ENCODE measurements at places on chromosomes 6 and 20.

- peak; percentile 40 for DNase-seq
Measured at GRCh38 chr20:24134284-24134683, 145.7 kb upstream of the GGTLC1 start.

- DNase-seq = no peak
Measured at GRCh38 chr6:110609101-110609500, 132.7 kb upstream of the SLC22A16 start.

DNA sequence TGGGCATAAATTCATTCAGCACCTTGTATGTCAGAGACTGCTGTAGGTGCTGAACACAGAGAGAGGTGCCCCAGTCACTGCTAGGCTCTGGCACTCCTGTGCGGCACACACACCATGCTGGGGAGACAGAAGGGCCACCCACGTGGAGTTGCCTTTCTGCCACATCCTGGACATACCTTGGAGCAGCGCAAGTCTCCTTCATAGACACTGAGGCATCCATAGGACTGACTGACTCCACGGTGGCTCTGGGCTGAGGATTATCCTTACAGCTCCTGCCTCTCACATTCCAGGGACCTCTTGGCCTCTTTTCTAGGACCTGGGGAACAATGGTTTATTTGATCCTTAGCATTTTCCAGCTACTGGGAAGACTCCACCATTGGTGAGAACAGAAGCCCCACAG, 26.0 kb upstream of the SLC22A23 start:
- no peak for DNase-seq

DNA sequence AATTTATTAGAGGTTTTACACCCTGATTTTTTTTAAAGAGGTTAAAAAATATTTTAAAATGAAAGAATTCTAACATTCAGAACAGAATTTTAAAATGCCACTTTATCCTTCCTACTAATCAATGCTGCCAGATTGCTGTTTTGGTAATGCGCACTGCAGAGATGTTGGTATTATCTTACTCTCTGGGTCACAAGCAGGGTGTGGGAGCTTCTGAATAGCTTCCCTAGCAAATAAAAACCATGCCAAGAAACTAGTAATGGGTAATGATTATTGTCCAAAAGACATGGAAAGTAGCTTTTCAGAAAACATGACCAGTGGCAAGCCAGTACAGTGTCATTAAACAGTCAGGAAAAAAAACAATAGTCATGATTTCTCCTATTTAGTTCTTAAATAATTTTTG, 205.4 kb downstream of the TPBG start:
- peak; percentile 79 for DNase-seq

- DNase-seq = no peak
Measured at GRCh38 chr6:150209415-150209814, 66.6 kb downstream of the PPP1R14C start.

- no peak for DNase-seq
Measured at GRCh38 chr20:1232286-1233111, 6.7 kb downstream of the RAD21L1 start.

GRCh38 chr6:129455126-129455769, 254.7 kb downstream of the ARHGAP18 start:
- DNase-seq = no peak

GRCh38 chr6:40738551-40739193, 151.5 kb upstream of the LRFN2 start:
- DNase-seq = no peak

DNA sequence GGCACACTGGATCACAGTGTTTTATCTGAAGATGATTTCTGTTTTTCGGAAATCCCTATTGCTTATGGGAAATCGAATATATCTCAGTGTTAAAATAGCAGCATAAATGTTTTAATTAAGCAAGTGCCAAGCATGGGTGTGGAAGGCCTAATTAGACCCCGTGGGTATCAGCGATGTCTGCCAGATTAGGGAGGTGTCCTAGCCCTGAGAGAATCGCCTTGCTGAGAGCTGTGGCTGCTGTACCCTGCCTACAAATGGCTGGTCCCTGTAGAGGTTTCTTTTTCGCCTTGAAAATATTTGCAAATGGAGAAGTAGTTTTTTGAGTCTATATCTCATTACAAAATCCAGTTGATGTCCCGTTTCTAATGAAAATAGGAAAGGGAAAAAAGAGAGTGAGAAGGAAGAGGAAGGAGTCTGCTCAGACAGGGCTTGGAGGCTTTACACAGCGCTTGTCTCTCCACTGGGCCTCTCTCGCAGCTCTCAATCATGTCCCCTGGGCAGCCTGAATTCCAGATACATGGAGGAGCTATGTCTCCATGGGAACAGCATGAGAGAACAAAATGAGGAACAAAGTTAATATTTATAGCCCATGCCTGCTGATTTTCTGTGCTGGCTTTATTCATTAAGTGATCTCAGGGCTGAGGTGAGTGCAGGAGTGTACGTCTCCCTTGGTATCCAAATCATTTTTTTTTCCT, 35.2 kb upstream of the BCLAF1 start:
- no peak for DNase-seq

DNA sequence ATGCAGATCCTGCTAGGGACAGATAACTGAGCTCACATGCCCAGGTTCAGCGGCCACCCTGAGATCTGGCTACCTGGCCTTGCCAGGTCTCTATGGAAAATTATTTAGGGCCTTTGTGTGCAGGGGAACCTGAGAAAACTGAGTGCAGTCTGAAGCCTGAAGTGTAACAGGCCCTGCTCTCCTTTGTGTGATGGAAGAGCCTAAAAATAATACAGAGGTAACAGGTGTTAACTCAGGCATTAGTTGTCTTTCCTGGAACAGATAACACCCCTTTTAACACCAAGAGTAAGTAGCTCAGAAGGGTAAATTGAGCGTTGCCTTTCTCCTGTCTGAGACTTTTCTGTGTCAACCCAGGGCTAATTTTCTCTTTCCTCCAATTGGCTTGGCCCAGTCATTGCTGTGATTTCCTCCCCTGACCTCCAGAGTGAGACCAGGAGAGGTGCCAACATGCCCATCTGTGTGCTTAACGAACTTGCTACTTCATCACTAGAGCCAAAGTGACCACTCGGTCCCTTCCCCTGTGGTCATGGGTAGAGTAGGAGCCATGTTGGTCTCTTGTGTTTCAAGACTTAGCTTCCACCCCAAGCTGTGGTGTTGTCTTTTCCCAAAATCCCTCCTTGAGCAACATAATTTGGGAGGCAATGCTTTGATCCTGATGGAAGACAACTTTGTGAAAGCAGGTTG, 304.4 kb upstream of the JAG1 start:
- no peak for DNase-seq

DNA sequence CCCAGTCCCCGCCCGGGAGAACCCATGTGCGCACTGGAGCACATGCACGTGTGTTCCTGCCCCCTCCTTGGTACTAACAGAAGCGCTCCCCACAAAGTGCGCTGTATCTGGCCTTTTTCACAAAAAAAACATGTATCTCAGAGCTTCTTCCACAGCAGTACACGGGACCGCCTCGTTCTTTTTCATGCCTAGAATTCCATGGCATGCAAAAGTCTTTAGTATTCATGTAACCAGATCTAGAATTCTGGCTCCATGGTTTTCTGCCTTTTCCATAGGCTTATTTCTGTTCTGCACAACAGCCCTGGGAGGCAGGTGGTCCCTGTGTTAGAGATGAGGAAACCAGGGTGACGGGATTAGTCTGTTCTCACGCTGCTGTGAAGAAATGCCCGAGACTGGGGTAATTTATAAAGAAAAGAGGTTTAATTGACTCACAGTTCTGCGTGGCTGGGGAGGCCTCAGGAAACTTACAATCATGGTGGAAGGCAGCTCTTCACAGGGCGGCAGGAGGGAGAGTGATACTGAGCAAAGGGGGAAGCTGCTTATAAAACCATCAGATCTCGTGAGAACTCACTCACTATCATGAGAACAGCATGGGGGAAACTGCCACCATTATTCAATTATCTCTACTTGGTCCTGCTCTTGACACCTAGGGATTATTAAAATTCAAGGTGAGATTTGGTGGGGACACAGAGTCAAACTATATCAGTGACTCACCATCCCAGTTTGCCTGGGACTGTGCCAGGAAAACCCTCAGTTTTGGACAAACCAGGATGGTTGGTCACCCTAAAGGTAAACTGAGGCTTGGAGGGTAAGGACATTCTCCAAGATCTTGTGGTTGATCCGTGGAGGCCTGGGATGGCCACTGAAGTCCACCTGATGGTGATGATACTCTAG, 41.0 kb downstream of the C20orf203 start:
- no peak for DNase-seq

GRCh38 chr6:53741034-53741823, 53.6 kb upstream of the LRRC1 start:
- no peak for DNase-seq

All from NCI-H1092 treated with DMSO at 0.1 percent for 48 hours (cell line).